ENCODE measurements at places on chromosomes 2 and 18.

DNA sequence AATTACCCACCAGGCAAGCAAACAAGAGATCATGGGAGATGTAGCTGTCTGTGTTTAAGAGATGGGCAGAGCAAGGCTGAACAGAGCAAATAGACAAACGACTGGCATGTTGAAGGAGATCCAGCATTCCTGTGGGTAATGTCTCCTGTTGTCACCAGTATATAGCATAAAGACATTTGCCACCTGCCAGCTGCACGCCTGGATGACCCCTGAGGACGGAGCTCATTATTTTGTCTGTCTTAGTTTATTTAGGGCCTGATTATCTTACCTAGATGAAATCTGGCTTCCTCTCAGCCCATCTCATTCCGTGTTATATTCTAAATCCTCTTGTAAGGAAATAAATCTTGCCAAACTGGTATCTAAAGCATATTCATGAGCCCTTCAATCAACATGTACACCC lies 510.3 kb upstream of the LINC00305 start:
- no peak for DNase-seq

DNA sequence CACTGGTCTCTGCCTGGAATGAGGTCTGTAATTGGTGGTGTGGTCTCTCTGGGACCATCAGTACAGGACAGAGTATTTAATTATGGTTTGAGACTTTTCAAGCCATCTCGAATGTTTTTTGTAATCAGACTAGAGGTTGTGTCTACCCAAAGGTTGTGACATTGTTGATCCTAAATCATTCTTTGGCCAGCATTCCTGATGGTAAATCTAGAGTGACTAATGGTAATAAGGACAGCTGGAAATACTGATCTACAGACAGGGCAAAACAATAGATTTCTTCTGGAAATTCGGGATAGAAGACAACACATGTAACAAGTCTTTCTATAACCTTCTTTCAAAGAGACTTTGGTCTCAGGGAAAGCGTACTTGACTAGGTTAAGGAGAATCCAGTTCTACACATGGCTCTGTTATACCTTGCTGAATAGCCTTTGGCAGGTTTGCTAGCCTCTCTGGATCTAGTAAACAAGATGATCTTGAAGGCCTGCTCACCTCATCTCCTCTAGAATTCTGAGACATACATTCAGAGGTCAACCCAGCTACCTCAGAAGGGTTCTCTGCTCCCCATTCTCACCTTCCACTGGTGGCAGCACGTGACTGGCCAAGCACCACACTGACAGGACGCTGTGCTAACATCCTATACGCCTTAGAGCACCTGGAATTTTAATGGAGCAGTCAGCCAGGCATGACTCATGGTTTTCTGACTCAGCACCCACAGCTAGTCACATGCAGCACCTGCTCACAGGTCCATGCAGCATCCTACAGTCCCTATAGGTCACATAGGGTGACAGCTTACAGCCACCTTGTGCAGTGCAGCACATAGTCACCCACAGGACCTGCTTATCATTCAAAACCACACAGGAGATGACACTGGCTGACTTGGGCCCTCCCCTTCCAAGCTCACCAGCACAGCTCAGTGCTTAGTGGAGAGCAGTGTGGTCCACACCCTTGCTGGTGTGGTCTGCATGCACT lies 12.2 kb downstream of the PLB1 start:
- no peak for DNase-seq

DNA sequence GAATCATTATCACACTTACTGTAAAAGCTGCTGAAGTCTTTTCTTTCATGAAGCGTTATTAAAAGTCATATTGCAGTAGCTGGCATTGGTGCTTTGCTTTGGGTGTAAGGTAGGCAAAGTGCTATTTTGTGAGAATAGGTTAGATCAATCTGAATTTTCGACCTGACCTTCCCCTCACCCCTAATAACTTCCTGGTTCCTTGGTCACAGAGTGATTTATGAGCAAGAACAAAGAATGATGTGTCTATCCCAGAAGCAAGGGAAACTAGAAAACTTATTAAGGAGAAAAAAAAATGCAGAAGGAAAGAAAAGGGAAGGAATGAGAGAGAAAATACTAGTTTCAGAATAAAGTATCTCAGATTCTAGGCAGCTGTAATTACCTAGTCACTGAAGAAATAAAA lies 163.1 kb upstream of the MEIS1 start:
- DNase-seq = no peak

DNA sequence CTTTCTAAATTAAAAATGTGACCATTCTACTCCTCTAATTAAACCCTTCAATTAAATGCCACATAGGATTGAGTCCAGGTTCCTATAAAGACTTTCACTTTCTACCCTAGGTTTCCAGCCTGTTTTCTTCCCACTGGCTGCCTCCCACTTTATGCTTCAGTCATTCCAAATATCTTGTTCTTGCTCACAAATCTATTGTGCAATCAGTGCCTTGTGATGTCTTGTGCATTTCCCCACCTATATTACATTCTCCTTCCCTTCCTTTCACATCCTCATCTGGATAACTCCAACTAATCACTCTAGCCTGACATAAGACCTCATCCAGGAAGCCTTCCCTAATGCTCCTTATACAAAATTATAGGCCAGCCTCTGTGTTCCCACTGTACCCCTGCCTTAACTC lies 281.7 kb upstream of the LRATD1 start:
- no peak for DNase-seq

DNA sequence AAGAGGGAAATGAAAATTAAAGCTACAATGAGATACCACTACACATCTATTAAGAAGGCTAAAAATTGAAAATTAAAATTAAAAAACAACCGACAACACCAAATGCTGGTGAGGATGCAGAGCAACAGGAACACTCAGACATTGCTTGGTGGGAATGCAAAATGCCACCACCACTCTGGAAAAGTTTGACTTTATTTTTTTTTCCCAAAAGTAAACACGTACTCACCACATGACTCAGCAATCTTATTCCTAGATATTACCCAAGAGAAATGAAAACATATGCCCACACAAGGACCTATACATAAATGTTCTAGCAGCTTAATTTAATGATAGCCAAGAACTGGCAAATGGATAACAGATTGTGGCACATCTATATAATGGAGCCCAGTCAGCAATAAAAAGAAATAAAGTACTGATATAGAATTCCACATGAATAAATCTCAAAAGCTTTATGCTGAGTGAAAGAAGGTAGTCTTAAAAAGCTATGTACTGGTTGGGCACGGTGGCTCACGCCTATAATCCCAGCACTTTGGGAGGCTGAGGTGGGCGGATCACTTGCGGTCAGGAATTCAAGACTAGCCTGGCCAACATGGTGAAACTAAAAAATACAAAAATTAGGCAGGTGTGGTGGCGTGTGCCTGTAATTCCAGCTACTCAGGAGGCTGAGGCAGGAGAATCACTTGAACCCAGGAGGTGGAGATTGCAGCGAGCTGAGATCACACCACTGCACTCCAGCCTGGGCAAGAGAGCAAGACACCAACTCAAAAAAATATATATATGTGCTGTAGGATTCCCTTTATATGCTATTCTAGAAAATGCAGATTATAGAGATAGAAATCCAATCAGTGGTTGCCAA lies 4.2 kb upstream of the PROC start:
- no peak for DNase-seq

GRCh38 chr2:68030529-68030928 lies 32.3 kb downstream of the C1D start:
- DNase-seq = no peak

DNA sequence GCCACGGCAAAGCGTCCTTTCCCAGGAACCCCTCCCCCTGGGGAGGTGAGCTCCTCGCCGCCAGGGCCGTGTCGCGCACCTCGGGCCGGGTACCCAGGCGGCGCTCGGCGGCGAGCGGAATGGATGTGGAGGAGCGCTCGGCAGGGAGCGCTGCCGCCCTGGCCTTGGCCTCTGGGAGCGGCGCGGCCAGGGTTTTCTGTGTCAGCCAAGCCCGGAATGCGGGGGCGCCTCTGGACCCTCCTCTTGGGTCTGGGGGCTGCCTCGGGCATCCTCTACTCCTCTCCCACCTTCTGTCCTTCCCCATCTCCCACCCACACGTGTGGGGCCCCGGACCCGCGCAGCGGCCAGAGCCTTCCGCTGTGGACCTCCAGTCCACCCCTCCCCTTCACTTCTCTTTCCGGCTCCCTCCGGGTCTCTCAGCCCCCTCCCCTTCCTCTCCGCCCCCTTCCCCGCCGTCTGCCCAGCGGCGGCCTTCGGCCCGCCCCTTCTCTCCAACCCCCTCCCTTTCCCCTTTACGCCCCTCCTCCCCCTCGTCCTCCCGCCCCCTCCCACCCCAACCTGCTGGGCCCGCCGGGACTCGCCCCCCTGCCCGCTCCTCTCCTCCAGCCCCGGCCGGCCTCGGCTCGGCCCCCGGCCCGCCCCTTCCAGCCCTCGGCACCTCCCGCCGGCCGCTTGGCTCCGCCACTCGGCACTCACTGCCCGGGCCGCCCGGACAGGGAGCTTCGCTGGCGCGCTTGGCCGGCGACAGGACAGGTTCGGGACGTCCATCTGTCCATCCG lies at the start of gene MERTK:
MERTK (plus strand) TSS at position 684 of the 779 bp plus-strand sequence. CDS start 129 bp downstream, outside the sequence.
- peak; percentile 31 for DNase-seq

DNA sequence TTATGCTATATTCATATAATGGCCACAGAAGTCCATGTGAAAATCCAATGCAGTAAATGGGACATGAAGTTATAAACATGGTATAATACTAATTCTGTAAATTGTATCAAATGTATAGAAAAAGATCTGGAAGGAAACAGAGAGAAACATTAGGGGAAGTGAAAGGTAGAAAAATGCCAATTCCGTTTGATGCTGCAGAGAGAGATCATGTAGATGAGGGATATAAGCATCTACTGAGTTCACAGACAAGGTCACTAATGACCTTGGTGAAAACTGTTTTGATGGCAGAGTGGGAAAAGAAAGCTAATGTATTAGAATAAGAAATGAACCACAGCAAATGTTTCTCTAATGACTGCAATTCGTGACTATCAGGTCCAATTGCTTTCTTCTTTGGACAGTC lies 56.0 kb downstream of the BARD1 start:
- no peak for DNase-seq

DNA sequence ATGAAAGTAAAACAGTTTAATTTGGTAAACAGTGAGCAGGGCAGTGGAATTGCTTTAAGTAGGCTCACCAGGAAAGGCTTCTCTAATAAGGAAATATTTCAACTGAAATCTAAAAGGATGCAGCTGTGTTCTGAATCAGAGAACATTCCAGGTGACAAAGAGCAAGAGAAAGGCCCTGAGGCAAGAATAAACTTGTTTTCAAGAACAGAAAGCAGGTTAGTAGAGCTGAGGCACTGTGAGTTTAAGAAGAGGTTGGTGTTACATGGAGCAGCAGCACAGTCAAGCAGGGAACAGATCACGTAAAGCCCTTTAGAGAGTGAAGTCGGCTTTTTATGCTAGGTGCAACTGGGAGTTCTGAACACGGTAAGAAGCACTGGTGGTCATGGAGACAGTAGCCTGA lies 57.0 kb upstream of the SCN1A start:
- no peak for DNase-seq

GRCh38 chr2:111148925-111149324 lies 28.2 kb downstream of the BCL2L11 start:
- DNase-seq = no peak

GRCh38 chr2:196262606-196263005 lies 91.2 kb upstream of the STK17B start:
- DNase-seq = no peak

- no peak for DNase-seq
Observed at GRCh38 chr18:13051159-13051558, 60.0 kb downstream of the CEP192 start.

GRCh38 chr18:61394983-61395382 lies 61.8 kb downstream of the CDH20 start:
- DNase-seq = no peak

GRCh38 chr2:73250872-73251846 lies 17.1 kb downstream of the CCT7 start:
- DNase-seq = no peak

GRCh38 chr2:69453475-69454129 lies 16.4 kb upstream of the NFU1 start:
- DNase-seq = no peak

- DNase-seq = no peak
Observed at GRCh38 chr18:74862094-74862493, 264.4 kb downstream of the ZNF407 start.

DNA sequence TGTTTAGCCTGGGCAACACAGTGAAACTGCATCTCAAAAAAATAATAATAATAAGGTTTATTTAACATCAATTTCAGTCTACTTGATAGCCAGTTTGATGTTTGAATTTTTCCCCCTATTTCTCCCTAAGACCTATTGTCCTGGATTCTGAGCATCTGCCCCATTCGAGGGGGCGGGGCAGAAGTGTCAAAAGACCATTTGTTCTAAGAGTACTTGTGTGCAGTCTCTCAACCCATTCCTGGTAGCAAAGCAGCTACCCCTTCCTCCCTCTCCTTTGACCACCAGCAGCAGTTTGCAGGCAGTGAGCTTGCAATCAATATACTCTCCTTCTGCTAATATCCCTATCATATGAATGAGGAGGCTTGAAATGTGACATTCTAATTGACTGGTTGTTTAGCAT lies 71.9 kb downstream of the VWC2L start:
- no peak for DNase-seq

GRCh38 chr2:237955640-237956401 lies 11.0 kb upstream of the UBE2F start:
- no peak for DNase-seq

GRCh38 chr2:128487650-128488387 lies 169.2 kb upstream of the HS6ST1 start:
- no peak for DNase-seq

DNA sequence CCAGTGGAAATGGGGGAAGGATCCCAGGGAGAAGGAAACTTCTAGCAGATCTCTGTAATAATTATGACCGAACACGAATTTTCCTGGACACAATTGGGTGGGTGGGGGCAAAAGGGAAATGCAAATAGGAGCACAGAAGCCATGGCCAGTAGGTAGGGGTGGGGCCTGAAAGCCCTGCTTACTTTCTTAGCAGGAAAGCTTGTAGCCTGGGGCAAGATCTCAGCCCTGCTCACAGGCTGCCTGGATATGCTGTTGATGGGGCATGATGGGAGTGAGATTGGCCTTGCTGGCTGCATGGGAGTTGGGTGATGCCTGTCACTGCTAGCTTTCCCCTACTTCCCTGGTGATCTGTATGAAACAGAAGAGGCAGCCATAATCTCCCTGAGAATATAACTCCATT lies 45.9 kb upstream of the SPOPL start:
- no peak for DNase-seq

DNA sequence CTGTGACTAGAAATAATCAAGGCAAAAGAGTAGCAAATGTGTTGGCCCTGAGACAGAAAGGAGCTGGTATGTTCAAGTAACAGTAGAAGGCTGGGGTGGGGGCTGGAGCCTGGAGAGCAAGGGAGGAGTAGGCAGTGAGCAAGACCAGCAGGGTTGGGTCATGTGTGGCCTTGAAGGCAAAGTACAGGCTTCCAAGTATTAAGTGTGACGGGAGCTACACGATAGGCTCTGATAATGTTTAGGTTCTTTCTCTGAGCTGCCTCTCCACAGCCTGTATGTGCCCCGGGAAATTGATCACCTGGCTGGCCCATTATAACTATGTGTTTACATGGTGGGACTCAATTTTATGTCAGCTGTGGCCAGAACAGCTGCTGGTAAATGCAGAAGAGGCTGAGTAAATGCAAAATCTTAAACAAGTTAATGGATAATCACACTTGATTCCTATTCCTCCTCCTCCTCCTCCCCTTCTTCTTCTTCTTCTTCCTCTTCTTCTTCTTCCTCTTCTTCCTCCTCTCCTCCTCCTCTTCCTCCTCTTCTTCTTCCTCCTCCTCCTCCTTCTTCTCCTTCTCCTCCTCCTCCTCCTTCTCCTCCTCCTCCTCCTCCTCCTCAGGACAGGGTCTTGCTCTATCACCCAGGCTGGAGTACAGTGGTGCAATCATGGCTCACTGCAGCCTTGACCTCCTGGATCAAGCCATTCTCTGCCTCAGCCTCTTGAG lies 9.3 kb downstream of the IL1F10 start:
- no peak for DNase-seq
